Activated naive CD8-positive, alpha-beta T cell treated with anti-CD3 and anti-CD28 coated beads, Interleukin-2, amount 50 U/mL, for 24 hours (primary cell): ENCODE measurements at places on chromosomes 7 and 10.

DNA sequence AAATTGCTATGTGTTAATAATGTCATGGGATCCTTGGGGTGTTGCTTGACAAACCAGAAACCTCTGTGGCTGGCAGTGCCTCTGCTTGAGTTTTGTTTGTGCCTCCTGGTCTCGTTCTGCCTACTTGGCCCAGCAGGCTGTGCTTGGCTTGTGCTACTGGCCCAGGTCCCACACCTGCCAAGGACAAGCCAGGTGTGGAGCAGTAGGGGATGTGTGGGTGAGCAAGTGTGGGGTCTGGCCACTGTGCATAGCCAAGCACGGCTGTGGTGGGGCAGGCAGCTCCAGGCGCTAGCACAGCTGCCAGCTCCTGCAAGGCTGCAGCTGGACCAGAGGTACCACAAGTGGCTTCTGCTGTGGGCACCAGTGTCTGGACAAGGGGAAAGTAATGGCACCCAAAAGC is 149.6 kb upstream of the HGF start:
- DNase-seq = no peak

GRCh38 chr10:29142516-29143314 is 146.2 kb upstream of the LYZL1 start:
- DNase-seq = no peak

GRCh38 chr10:132448248-132448731 is 51.3 kb downstream of the PWWP2B start:
- peak; percentile 78 for DNase-seq

DNA sequence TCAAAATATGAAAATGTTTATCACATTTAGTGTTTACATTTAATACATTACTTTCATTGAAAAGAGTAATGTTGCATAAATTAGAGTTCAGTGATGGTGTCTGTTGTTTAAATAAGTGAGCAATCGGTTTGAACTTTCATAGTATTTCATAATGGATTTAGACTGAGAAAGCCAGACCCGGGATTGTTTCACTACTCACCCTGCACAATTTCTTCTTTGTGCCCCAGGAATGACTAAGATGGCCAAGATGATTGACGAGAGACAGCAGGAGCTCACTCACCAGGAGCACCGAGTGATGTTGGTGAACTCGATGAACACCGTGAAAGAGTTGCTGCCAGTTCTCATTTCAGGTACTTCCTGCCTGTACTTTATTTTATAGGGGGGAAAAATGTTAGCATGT is 74.6 kb downstream of the VCL start:
- DNase-seq = no peak

DNA sequence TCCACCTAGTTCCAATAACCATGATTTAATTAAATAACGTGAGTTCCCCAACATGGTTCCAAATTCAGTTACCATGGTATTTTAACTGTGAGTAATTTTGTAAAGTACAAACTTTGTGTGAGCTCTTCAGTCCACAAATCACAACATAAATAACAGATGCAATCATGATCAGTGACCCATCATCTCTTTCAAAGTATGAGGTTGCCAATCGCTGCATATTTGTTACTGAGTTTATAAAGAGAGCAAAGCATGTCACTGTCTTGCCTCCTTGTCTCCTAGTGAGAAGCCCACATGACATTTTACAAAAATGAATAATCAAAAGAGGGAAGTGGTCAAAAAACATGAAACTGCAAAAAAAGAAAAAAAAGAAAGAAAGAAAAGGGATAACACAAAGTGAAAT is 69.1 kb upstream of the PDSS1 start:
- no peak for DNase-seq

DNA sequence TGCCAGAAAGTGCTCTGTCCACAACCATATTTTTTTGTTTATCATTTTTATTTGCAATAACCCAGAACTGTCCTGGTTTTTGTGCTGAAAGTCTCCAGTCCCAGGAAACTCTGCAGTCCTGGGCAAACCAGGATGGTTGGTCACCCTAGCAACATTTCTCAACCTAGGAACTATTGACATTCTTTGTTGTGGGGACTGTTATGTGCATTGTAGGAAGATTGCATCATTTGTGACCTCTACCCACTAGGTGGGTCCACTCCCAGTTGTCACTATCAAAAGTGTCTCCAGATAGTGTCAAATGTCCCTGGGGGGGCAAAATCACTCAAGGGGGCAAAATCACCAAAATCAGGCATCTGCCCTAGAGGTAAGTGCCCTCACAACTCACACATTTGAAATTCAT is 14.0 kb upstream of the SRI start:
- DNase-seq = no peak

- DNase-seq = no peak
Observed at GRCh38 chr10:33703501-33704213, 369.2 kb upstream of the NRP1 start.

- no peak for DNase-seq
Observed at GRCh38 chr10:14649739-14650138, 125.0 kb downstream of the FAM107B start.

- no peak for DNase-seq
Observed at GRCh38 chr10:67926951-67927350, 42.5 kb downstream of the SIRT1 start.

DNA sequence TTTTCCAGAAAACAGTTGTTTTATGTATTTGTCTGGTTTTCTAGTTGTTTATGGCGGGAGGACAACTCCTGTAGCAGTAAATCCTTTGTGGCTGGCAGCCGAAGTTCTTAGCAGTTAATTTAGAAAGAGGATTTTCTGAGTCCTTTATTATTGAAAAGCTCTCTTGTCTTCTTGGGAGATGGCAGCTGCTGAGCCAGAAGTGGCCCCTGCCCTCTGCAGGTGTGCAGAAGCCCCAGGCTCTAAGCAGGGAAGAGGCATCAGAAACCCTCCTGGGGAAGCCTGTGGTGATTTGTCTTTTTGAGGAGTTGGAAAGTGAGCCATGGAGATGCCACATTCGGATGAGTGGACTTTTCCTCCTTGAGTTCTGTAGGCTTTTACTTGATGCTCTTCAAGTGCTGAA is 106.3 kb downstream of the GLRX3 start:
- DNase-seq = no peak

- no peak for DNase-seq
Observed at GRCh38 chr7:81693894-81694293, 76.0 kb downstream of the HGF start.

DNA sequence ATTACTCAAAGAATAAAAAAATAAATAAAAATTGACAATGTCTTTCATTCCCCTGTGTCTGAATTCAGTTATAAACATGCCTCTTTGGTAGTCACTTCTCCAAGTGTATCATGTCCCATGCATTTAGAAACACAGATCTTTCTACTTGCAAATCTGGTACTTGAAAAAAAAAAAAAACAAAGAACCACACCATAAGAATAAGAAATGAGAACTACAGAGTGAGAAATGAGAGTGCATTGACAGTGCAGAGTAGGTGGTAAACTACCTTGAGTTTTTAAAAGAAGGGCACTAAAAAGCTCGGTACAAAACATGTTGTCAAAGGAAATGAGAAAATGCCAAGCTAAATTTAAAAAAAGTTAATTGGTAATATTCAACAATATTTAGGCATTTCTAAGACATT is 123.0 kb downstream of the GPR85 start:
- no peak for DNase-seq

DNA sequence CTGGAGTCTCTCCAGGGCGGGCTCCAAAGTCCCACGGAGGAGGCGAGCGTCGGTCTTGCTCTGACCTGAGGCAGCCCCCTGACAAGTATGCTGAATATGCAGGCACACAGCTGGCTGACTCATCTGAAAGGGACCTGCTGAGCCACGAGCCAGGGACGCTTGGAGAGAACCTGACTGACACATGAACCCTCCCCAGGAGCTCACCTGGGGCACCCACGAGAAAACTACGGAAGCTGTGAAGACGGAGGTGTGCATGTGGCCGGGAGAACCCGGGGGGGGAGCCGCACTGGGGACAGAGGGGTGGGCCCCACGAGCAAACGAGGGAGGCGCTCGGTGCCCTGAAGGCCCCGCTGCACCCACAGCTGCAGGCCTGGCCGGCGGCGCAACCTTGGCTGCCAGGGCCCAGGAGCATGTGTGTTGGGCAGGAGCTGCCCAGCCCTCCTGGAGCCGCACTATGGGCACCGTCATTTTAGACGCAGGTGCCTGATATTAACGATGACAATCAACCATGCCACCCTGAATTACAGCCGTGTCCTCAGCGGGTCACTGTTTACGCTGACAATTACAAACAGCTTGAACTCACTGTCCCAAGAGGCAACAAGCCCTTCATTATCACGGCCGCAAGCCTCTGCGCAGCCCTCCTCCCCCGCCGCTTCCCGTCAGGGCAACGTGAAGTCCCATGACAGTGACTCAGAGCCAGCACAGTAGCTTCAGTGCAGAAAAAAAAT is 64.7 kb downstream of the DIP2C start:
- DNase-seq = no peak

GRCh38 chr10:47361293-47361692 is 13.1 kb downstream of the RBP3 start:
- DNase-seq = peak; percentile 48

DNA sequence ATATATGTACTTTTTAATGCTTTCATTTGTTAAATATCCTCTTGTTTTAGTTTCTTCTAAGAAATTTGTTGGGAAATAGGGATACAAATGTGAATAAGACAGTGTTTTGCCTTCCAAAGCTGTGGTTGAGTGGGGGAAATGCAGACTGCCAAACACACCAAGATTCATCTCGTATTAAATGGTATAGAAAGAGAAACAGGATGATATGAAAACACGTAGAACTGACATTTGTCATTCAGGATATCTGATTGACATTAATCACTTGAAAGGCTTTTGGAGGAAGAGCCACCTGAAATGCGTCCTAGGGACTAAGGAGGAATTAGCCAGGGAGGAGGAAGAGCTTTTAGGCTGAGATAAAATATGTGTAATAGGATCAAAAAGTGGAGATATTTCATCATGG is 287.4 kb upstream of the SEMA3C start:
- no peak for DNase-seq

- no peak for DNase-seq
Observed at GRCh38 chr10:92627845-92628480, 35.0 kb downstream of the KIF11 start.

- no peak for DNase-seq
Observed at GRCh38 chr10:33808475-33808874, 474.0 kb upstream of the NRP1 start.

- DNase-seq = peak; percentile 88
Observed at GRCh38 chr7:151038951-151039849, 9.1 kb upstream of the ASIC3 start.

DNA sequence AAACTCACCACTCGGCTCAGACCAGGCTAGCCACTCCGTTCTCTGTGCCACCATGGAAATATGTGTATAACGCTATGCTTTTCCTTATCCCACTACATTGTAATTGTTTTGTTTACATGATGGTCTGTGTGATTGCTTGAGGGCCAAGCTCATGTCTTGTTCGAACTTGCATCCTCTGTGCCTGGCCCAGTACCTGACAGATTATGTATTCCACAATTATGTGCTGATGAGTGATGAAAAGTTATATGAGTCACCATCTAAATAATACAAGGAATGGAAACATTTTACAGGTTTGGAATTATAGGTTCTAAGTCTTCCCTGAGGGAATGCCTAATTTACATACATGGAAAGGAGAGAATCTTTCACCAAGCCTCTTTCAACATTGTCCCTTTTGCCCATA is 137.4 kb downstream of the C7orf25 start:
- DNase-seq = no peak

GRCh38 chr10:30986053-30986555 is 45.6 kb downstream of the ZNF438 start:
- no peak for DNase-seq

DNA sequence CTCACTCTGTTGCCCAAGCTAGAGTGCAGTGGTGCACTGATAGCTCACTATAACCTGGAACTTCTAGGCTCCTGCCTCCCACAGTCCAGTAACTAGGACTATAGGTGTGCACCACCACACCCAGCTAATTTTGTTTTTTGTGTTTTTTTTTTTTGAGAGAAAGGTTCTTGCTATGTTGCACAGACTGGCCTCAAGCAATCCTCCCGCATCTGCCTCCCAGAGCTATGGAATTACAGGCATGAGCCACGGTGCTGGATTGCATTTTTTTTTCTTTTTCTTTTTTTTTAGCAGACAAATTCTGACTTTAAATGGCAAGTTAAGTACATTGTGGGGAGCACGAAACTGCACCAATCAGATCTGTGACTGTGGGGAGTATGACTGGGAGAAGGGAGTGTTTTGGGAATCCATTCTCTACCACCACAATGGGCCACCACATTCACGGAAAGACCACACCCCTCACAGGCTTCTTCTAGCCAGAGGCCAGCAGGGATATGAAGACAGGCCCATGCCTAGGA is 58.1 kb upstream of the MSMB start:
- DNase-seq = no peak

- no peak for DNase-seq
Observed at GRCh38 chr7:118747473-118747872, 523.0 kb downstream of the ANKRD7 start.

- no peak for DNase-seq
Observed at GRCh38 chr10:68047122-68047521, 28.0 kb downstream of the HERC4 start.

DNA sequence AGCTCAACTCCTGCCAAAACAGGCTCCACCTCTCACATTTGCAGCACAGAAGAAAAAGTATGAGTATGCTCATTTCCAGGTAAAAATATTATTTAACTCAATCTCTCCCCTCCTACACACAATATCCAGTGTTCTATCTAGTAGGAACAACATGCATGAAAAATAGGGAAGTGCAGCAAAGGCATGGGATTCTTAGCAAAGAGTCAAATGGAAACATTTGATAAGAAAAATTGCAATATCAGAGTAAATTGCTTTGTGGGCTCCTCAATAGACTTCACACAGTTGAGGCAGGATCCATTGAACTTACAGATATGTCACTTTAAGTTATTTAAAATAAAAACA is 150.9 kb downstream of the ANK3 start:
- no peak for DNase-seq

DNA sequence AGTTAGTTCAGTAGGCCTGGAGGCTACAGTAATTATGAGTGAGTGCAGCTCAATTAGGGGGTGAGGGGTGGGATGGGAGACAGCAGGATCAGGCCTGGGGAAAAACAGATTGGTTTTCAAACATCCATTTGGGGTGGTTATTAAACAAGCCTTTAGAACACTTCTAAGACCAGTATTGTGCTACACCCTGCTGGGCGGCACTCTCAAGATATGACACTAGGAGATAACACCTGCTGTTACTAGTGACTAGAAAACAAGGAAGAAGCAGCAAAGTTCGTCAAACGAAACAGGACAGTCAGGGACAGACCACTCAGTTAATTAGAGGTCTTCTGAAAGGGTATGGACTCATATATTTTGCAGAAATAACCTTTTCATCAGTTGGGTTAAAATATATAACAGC is 353.6 kb downstream of the PTEN start:
- no peak for DNase-seq

DNA sequence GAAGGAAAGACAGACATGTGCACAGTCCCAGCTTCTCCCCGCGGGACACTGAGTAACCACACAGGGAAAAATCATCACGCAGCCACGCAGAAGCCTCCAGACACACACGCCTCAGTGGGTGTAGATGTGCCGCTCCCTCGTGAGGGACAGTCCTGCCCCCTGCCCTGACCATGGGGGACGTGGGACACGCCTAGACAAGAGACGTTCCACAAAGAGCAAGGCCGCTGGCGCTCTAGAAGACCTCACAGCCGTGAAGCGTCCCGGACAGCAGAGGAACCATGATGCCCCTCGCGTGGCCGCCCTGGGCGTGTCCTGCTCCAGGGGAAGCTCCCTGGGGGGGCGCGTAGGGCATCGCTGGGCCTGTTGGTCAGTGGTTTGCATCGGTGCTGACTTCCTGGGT is 210.8 kb downstream of the DNAJB6 start:
- DNase-seq = no peak

GRCh38 chr7:43803865-43804264 is 45.4 kb downstream of the BLVRA start:
- DNase-seq = no peak
